Dermis blood vessel endothelial cell (primary cell): ENCODE measurements at places on chromosomes 16 and 17. TPM values are rescaled to one million over a fixed set of nuclear protein-coding genes. Genes with fewer than 3 reads are reported as not detected.

MYH2 gene
- not detected in 2 replicates for total RNA-seq

FBXO47 gene
- not detected in 2 replicates for total RNA-seq

KRT9 gene
- total RNA-seq, result not detected in 2 replicates

ACAP1 gene
- not detected in 2 replicates for total RNA-seq

LRRC46 gene
- total RNA-seq, result 0.05 TPM in 1 of 2 replicates, not detected in the other

C16orf74 gene
- total RNA-seq, result 9.4 and 12.4 TPM in 2 replicates

CDR2L gene
- total RNA-seq, result 19.1 and 23.5 TPM in 2 replicates

OR3A3 gene
- not detected in 2 replicates for total RNA-seq

P2RX1 gene
- not detected in 2 replicates for total RNA-seq

CPHXL gene
- total RNA-seq, result not detected in 2 replicates

HSD3B7 gene
- total RNA-seq, result 21.0 and 26.4 TPM in 2 replicates

ACSM2A gene
- total RNA-seq, result under 0.01 TPM in 1 of 2 replicates, not detected in the other

GAS2L2 gene
- 0.05 and 0.17 TPM in 2 replicates for total RNA-seq
